ENCODE measurements at places on chromosomes 5 and 9. TPM values are rescaled to one million over a fixed set of nuclear protein-coding genes. Genes with fewer than 3 reads are reported as not detected.

JAKMIP2 gene
- total RNA-seq = 1.2 TPM

SPINK1 gene
- 14.0 TPM for total RNA-seq

TDRD7 gene
- 4.8 TPM for total RNA-seq

- no peak for DNase-seq
These were observed 50.6 kb downstream of the IRX2 start for GRCh38 chr5:2700876-2701275.

DNA sequence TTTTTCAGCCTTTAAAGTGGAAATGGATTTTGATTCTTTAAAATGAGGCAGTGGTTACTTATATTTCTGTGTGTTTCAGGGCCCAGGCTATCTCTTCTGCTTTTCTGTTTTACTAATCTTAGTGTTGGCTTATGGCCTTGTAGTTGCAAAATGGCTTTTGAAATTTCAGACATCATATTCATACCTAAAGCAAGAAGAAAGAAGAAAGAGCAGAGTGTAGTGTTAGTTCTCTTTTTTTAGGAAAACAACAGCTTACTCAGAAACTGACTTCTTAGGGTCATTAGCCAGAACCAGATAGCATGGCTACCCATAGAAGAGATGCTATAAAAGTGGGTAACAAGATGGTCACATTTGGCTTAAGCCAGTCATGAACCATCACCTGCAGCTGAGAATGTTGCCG is 20.9 kb downstream of the ZBED3 start:
- DNase-seq = no peak

- peak; percentile 75 for DNase-seq
These were observed 640.9 kb downstream of the SEMA5A start for GRCh38 chr5:8905021-8905420.

All from umbilical cord (tissue), 2 donors.